Stimulated activated CD4-positive, alpha-beta T cell treated with anti-CD3 and anti-CD28 coated beads, TNF-alpha, amount 100 ng/mL, for 1 hour (primary cell): ENCODE measurements at places on chromosomes 3 and 15.

- no peak for DNase-seq
Observed at GRCh38 chr15:52709187-52709981, 30.2 kb upstream of the ATOSA start.

- DNase-seq = no peak
Observed at GRCh38 chr15:76169018-76169417, 109.2 kb downstream of the TMEM266 start.

DNA sequence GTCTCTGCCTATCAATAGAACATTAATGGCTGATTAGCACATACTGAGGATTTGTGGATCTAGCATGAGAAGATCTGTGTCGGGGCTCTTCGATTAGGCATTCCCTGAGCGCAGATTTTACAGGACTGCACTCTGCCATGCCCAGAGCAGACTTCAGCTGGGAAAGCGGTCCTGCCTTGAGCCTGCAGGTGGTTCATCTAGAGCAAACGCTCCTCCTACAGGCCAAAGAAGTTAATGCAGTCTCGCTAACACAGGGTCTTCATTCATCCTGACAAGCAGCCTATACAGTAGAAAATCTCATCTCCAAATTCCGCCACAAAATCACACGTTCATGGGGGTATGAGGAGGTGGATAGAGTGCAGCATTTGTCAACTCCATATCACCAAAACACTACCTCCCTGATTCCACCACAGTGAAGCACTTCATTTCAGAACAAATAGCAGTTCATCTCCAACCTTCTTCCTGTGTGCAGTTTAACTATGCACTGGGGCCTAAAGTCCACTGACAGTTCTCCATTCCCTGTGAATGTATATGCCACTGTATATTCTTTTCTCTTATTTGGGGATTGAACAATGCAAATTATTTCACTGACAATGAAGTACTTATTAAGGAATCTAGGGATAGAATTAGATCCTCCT is 405.8 kb downstream of the IGSF11 start:
- DNase-seq = no peak

DNA sequence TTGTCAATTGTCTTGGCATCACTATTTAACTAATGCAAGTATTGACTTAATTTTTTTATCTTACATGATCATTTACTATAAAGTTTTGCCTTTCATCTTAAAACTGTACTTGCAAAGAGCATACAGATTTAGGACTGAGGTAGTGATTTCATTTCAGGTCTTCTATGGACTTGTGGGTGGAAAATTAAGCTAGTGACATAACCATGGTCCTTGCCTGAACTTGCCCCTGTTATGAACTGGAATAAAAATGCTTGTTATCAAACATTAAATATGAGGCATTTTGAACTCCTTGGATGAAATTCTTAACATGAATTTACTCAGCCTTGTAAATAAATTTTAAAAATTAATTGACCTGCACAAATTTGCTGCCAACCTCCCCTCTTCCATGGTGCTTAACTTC is 712.0 kb downstream of the NAALADL2 start:
- no peak for DNase-seq

GRCh38 chr3:197801891-197802778 is 11.1 kb downstream of the LRCH3 start:
- no peak for DNase-seq

DNA sequence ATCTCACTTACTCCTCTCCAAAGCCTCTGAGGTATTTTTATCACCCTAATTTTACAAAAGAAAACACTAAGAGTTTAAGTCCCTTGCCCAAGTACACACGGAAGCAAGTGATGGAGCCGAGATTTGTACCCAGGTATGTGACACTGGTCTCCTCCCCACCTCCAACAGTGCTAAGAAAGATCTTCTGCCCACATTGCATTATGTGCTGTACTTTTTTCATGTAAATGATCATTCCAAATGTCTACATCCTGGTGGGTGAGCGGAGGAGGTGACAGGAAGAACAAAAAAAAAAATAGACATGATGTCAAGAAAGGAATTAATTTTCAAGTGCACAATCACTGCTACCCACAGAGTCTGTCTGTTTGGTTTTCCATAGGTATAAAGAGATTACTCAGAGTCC is 694.1 kb downstream of the FHIT start:
- no peak for DNase-seq

GRCh38 chr3:37435572-37435971 is 261.2 kb upstream of the LRRFIP2 start:
- no peak for DNase-seq

DNA sequence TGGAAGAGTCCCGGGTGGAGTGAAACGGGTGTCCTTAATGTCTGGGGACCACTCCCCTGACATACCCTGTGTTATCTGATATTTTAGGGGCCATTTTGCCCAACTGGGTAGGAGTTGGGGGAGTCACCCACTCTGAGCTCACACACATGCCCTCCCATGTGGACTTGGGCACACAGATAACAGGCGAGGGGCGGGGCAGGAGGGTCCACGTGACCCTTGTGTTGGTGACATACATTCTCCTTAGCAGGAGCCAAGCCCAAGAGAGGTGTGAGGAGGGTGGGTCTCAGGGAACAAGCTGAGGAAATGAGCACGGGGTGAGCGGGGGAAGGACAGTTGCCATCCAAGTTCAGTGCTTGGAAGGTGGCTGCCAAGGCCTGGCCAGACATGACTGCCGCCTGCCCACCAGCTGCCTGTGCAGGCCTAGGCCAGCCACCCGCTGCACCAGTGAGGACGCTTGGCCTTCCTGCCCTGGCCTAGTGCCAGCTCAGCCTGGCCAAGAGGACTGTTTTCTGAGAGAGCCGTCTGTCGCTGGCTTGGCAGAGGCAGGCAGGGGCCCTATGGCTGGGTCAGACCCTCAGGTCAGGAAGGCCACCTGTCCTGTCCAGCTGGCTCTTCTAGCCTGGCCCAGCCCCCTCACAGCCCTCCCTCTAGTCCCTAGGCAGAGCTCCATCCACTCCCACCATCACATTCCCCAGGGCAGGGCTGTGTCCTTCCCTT is 31.3 kb upstream of the TMEM115 start:
- DNase-seq = no peak

- no peak for DNase-seq
Observed at GRCh38 chr15:34214135-34214534, 4.2 kb upstream of the KATNBL1 start.

GRCh38 chr3:65945480-65945879 is 93.2 kb downstream of the MAGI1 start:
- no peak for DNase-seq

DNA sequence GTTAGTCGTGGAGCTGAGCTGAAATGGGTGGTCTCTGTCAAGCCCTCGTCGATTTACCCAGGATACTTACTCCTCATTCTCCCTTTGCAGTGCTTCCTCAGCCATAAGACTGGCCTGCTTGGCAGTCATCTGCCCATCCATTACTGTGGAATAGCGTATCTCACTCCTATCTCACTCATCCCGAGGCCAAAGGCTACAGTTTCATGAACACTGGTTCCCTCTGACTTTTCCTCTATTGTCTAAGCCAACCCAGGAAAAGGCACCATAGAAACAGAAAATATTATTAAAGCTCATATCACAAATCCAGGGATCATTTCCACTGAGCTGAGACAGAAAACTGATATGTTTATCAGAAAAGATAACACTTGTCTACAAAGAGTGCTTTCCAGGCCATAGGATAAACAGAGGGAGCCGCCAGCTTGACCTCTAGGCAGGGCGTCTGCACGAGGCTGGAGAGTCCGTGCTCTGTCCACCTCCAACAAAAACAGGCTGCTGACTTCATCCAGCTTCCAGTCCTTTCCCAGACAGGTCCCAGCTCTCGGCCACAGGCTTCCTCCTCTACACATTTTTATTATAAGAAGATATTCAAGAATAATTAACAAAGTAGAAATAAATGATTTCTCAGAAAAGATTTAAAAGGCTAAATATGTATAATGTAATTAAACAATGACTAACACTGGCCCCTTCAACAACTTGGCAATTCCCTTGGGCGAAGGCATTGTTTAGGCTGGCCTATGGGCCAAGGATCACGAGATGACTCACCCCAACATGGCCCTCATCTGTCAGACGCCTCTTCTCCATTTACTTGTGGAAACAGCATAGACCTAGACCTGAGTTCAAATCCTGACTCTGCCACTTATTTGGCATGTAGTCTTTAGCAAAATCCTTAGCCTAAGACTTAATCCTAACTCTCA is 27.4 kb upstream of the BOC start:
- DNase-seq = no peak

DNA sequence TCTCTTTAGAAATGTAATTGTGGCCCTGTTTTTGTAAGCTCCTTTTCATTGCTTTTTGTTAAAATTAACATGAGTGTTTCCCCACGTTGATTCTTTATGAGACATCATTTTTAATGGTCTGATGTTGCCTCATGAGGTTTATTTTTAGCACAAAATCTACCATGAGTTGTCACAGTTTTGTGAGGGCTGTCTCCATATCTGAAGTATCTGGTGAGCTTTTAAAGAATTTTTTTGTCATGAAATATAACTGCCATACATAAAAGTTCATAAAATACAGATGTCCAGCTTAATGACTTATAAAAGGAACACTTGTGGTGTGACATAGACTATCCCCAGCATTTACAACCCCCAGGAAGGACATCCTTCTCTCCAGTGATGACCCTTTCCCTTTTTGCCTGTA is 34.3 kb upstream of the CEMIP start:
- no peak for DNase-seq

GRCh38 chr3:138881233-138881632 is 46.5 kb upstream of the PIK3CB start:
- DNase-seq = no peak

- no peak for DNase-seq
Observed at GRCh38 chr3:4831580-4831950, 147.7 kb upstream of the BHLHE40 start.

DNA sequence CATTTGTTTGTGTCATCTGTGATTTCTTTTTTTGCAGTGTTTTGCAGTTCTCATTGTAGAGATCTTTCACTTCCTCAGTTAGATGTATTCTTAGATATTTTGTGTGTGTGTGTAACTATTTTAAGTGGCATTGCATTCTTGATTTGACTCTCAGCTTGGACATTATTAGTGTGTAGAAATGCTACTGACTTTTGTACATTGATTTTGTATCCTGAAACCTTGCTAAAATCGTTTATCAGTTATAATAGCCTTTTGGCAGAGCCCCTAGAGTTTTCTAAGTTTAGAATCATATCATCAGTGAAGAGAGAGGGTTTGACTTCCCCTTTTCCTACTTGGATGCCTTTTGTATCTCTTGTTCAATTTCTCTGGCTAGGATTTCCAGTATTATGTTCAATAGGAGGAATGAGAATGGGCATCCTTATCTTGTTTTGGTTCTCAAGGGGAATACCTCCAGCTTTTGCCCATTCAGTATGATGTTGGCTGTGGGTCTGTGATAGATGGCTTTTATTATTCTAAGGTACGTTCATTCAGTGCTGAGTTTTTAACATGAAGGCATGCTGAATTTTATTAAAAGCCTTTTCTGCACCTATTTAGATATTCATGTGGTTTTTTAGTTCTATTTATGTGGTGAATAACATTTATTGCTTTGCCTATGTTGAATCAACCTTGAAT is 211.7 kb downstream of the MBNL1 start:
- DNase-seq = no peak

GRCh38 chr3:31515486-31516284 is 17.0 kb upstream of the STT3B start:
- no peak for DNase-seq

DNA sequence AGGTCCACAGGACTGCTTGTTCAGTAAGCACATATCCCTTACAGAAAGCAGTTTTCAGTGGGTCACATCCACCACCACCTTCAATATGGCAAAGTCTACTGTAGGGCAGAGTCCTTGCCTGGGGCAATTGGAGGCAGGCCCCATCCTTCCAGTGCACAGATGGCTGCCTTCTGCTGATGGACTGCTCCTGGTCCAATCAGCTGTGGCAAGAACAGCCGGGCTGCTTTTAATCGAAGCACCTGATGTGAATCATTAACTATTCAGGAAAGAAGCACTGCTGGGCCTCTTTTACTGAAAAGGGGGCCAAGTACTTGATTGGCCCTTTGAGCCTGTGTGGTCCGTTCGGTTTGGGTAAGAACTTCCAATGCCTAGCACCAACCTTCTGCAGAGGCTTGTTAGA is 24.4 kb downstream of the LARS2 start:
- DNase-seq = no peak

- no peak for DNase-seq
Observed at GRCh38 chr3:115085197-115085865, 61.8 kb downstream of the ZBTB20 start.

DNA sequence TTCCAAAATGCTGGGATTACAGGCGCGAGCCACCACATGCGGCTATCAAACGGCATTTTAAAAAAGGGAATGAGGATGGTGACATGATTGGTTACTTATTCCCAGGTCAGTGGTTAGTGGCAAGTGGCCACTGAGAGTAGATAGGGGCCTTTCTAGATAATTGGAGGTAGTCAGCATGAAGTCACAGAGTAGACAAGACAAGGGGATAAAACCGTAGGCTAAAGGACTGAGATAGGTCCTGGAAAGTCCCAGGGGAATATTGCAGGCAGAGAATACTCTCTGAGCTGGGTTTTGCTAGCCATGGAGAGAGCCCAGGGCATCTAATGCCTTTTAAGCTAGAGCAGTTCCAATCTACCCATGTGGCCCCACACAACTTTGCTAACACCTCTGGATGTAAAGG is 52.2 kb downstream of the KCNAB1 start:
- DNase-seq = no peak
